Hematopoietic multipotent progenitor cell treated with erythropoietin and hydrocortisone succinate and interleukin-3 and kit ligand, for 6 days (in vitro differentiated cells): ENCODE measurements at places on chromosomes 5 and 9.

GRCh38 chr9:17863213-17863883 is 284.5 kb downstream of the SH3GL2 start:
- no peak for DNase-seq

GRCh38 chr5:57445705-57446037 is 36.9 kb downstream of the ACTBL2 start:
- DNase-seq = no peak

- peak; percentile 76 for DNase-seq
These were observed 2.3 kb downstream of the P4HA2 start for GRCh38 chr5:132225165-132226032.

- peak; percentile 58 for DNase-seq
These were observed 79.8 kb downstream of the ARSB start for GRCh38 chr5:78905084-78905938.

GRCh38 chr5:58318468-58318867 is 141.4 kb downstream of the PLK2 start:
- DNase-seq = no peak

GRCh38 chr5:96709152-96709821 is 47.1 kb downstream of the CAST start:
- no peak for DNase-seq

- no peak for DNase-seq
These were observed 17.2 kb upstream of the SPOCK1 start for GRCh38 chr5:137516251-137516797.

DNA sequence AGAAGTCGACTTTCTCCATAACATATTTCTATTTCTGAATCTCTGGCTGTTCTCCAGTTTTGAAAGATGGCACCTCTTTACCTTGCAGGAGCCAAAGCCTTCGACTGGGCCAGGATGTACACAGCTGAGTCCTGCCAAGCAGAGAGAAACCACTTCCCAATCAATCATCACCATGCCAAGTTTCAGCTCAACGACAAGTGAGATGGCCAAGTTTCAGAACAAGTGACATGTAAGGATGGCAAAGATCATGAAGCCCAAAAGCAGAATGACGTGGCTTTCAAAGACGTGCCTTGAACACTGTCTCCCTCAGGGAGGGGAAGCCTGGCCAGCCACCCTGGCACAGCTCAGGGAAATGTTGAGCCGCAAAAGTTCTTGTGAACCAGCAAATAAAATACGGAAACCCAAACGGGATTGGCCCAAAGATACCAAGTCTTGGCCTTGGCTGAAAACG is 17.7 kb downstream of the STK10 start:
- DNase-seq = no peak

- DNase-seq = no peak
These were observed 197.5 kb downstream of the KIAA0825 start for GRCh38 chr5:94420885-94421284.
